ENCODE measurements at places on chromosomes 5 and 9.

DNA sequence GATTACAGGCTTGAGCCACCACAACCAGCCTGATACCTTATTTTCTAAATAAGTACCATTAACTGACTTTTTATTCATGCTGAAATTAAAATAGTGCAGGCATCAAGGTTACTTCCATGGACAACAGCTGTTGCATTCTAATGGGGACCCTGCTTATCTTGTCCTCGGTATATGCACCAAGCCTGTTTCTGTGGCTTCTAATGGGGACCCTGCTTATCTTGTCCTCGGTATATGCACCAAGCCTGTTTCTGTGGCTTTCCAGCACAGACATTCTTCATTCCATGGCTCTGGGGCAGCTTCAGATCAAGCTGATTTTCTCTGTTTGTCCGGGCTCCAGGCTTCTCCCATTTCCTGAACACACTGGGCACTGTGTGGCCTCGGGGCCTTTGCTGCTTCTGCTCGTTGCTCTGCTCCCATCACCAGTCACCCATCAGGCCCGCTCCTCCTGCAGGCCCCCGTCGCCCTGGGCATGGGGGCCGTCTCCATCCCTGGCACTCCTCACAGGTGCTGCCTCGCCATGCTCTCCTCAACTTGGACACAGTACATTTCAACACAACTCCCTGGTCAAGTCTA, 30.7 kb downstream of the ZNF354A start:
- DNase-seq = no peak

GRCh38 chr5:32030222-32030621, 143.9 kb downstream of the GOLPH3 start:
- no peak for DNase-seq

- no peak for DNase-seq
Observed at GRCh38 chr9:98195671-98196070, 3.2 kb upstream of the CORO2A start.

DNA sequence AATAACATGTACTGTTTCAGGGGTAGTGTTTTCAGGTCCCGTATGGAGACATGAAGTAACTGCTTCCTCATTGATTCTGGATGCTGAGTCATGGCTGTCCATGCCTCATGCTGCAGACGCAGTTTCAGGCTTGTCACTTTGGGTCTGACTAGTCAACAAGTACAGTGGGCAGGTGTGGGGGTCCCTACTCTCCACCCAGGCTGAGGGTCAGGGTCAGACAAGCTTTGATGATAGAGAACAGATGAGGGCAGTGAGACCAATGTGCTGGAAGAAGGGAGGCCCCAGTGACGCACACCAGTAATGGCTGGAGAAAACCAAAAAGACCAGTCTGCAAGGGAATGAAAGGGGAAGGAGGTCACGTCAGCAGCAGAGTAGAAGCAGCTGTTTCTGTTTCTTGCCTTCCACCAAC, 80.0 kb upstream of the NFIL3 start:
- no peak for DNase-seq

DNA sequence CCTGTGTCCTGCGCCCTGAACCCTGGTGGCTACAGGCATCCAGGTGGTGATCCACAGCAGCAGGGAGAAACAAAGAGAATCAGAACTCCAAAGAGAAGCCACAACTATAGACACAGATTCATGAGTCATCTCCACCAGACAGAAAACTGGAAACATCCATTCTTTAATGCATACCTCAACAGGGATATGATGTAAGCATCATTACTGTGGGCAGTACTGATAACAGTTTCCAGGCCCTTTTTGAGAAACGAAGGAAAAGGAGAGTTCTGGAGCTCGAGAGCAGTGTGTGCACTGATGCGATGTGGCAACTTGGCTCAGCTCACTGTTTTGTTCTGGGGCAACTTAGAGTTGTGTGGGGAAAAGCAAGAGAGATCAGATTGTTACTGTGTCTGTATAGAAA, 215.6 kb upstream of the ADAMTS16 start:
- no peak for DNase-seq

DNA sequence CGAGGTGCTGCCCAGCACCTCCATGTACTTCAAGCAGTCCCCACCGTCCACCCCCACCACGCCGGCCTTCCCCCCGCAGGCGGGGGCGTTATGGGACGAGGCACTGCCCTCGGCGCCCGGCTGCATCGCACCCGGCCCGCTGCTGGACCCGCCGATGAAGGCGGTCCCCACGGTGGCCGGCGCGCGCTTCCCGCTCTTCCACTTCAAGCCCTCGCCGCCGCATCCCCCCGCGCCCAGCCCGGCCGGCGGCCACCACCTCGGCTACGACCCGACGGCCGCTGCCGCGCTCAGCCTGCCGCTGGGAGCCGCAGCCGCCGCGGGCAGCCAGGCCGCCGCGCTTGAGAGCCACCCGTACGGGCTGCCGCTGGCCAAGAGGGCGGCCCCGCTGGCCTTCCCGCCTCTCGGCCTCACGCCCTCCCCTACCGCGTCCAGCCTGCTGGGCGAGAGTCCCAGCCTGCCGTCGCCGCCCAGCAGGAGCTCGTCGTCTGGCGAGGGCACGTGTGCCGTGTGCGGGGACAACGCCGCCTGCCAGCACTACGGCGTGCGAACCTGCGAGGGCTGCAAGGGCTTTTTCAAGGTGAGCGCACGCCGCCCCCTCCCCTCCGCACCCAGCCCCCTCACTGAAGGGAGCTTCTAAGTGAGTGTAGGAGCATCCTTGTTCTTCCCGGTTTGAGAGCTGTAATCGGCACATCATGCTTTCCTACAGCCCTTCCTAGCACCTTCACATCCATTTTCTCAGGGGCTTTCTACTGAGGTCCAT, 6.9 kb downstream of the NR4A3 start:
- no peak for DNase-seq

- DNase-seq = no peak
Observed at GRCh38 chr5:38426986-38427950, 129.2 kb downstream of the LIFR start.

All from GM20000 (cell line).